ENCODE measurements at places on chromosomes 4 and X.

DNA sequence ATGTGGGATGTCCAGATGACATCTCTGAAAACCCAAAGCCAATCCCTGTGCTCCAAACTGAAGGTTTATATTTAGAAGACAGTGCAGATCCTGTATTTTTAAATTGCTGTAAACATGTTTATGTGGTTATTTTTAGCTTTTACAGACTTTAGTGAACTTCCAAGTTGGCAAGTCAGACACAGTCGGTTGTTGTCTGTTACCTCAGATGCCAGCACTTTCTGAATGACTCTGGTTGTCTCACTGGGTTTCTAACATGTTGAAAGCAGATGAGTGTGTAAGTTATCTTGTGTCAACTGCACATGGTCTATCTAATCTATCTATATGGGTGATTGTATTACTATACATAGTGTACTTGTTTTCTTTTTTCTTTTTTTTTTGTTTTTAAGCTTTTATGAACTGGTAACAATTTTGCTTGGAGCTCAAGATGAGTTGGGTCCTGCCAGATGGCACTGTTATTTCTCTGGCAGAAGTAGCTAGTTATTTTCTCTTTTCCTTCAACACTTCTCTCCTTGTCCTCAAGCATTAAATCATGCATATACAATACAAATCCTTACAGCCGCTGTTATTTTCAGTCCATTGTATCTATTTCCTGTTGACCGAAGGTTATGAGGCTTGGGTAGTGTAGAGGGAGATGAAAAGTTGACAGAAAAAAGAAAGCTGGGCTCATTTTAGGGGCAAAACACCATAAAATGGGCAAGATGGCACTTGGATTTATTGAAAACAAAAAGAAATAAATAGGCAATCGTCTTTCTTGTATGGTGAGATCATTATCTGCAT lies 66.3 kb downstream of the GAB1 start:
- DNase-seq: no peak

- DNase-seq: no peak
Observed at GRCh38 chr4:8540991-8541390, 39.2 kb upstream of the GPR78 start.

- no peak for DNase-seq
Observed at GRCh38 chr4:138775489-138775888, 240.1 kb upstream of the NOCT start.

DNA sequence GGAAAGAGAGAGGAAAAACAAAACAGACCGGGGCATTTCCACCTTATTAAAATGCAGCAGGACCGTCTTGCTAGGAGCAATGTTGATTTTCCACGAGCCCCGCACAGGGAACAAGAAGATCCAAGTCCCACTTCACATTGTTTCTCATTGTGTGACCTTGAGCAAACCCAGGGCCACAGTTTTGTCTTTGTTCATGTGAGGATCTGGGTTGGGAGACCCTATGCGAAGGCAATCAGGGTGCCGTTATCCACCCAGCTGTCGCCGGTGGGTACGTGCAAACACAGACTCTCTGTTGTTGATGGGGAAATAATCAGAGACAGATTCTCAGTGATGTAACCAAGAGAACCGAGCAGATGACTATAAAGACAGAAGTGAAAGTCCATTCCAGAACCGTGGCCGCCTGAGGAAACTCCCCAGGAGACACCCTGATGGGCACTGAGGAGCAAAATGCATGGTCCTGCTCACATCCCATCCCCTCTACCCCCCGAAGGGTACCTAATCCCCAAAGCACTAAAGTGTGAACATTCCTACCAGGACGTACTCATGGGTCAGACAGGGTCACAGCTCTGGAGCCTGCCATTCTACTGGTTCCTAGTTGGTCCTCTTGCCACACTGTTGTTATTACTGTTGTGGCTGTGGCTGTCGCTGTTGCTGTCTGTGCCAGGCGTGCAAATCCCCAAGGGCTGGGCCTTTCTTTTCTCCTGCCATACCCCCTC lies 102.7 kb upstream of the RBPJ start:
- DNase-seq: no peak

- DNase-seq: no peak
Observed at GRCh38 chrX:12076046-12076445, 62.2 kb upstream of the FRMPD4 start.

DNA sequence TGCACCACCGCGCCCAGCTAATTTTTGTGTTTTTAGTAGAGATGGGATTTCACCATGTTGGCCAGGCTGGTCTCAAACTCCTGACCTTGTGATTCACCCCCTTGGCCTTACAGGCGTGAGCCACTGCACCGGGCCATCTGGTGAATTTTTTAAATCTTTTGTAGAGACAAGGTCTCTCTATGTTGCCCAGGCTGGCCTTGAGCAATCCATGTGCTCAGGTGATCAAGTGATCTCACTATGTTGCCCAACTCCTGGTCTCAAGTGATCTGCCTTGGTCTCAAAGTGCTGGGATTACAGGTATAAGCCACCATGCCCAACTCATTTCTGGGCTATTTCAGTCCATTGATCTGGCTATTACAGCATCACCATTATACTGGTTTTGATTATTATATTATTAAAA lies 22.2 kb upstream of the GALNT7 start:
- DNase-seq: no peak

GRCh38 chr4:161172396-161173026 lies 991.3 kb downstream of the FSTL5 start:
- no peak for DNase-seq

DNA sequence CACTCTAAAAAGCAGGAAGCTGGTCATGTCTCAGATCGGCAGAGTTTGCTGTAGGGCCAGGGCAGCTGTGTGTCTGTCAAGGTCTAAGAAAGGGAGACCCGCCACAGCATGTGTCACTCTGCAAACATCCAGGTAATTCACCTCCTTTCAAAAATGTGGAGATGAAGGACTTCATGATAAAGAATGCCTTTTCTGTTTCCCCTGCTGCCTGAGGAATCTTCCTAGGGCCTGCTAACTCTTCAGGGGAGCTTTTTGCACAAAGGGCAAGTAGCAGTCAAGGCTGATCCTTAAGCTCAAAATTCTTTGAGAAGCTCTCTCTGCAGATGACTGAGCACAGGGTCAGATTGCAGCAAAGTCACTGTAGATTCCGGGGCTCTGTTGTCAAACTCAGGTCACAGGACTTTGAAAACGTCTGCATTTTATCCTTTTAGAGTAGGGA lies 21.1 kb downstream of the RASL11B start:
- DNase-seq: no peak

- no peak for DNase-seq
Observed at GRCh38 chr4:15901998-15902397, 36.5 kb downstream of the FGFBP1 start.

DNA sequence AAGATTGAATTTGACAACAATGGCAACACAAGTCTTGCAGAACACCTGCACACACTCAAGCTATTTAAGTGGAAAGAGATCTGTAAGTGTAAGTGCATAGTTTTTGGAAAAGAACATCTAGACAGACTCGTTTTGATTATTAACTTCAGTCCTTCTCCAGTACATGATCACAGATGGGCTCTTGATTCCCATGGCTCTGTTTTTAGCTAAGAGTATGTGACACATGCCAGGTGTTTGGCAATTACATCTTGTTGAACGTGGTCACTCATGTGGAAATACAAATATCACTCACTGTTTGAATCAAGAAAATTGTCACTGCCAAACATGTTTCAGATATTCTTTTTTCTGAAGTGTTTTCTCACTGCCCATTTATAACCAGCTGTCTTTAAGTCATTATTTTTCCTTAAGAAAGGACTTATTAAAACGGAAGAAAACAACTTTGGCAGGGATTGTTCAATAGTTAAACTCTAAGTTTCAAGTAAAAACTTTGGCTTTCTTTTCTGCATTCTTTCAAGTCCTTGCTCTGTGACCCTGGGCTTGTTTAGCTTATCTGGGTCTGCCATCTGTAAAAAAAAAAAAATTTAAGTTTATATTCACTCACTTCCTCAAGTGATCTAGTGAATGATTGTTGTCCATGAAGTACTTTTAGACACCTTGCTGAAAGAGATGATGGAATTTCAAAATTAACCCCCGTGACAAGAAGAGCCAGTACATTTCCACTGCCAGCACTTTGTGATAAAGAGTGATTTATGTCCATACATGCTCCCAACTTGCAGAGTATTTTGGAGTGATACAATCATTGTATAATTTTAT lies 125.4 kb downstream of the ATXN3L start:
- no peak for DNase-seq

DNA sequence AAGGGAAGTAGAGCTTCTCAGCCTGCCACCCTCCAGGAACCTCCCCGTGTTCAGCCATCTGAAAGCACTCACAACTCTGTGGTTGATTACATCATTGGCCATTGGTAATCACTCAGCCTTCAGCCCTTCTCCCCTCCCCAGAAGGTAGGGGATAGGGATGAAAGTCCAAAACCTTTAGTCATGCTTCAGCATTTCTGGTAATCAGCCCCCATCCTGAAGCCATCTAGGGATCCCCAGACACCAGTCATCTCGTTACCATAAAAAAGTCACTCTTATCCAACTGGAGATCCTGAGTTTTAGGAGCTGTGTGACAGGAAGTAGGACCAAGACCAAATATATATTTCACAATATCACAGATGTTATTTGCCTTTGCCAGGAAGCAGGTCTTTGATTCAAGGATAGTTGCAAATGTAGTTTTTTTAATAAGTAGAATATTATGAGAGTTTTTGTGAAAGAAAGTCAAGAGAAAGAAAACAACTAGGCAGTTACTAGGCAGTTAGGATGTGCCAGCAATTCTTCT lies 364.6 kb upstream of the NOCT start:
- no peak for DNase-seq

- no peak for DNase-seq
Observed at GRCh38 chrX:132968296-132968949, 10.0 kb upstream of the HS6ST2 start.

DNA sequence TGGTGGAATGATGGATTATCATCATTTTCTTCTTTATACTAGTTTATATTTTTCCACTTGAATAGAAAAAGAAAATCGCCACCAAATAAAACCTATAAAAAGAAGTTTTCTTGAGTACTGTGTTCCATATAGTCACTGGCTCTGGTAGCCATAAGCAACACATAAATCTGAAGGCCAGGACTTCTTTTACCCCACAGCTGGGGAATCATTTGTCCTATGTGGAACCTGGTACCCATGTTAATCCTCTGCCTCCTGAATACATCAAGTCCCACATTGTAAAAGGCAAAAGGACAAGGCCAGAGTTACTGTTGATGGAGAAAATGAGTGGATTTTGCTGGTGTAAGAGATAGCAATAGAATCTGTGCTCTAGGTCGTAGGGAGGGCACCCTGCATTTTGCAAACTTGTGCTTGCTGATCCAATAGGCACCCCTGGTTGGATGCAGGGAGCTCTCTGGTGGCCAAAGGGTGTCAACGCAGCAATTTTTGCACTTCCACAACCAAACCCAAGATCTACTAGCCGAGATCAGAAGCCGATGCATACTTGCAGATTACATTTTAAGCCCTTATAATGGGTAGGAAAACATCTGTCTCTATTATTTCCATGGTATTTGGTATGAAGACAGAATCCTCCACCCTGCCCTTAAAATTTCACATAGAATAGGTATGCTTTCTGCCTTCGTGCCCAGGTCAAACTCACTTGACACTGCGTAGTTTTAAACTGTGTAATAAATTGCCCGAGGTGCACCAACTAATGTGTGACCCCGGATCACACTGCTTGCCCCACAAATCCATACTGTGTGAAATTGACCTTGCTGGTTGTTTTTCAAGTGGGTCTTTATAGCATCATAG lies 146.2 kb upstream of the SCML1 start:
- DNase-seq: no peak

GRCh38 chrX:130669233-130669632 lies 233.8 kb downstream of the ENOX2 start:
- no peak for DNase-seq

DNA sequence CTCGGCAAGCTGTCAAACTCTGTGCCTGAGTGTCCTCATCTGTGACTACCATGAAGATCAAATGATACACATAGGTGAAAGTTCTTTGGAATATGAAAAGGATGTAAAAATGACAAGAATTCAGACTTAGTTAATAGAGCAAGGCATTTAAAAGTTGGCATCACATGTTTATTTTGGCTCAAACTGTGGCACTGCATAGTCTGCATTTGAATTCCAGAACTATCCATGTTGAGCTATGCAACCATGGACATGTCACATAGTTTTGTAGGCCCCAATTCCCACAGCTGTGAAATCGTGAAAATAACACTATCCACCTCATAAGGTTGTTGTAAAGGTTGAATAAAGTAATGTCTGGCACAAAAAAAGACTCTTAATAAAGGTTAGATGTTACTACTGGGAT lies 33.9 kb downstream of the AFF2 start:
- DNase-seq: no peak

DNA sequence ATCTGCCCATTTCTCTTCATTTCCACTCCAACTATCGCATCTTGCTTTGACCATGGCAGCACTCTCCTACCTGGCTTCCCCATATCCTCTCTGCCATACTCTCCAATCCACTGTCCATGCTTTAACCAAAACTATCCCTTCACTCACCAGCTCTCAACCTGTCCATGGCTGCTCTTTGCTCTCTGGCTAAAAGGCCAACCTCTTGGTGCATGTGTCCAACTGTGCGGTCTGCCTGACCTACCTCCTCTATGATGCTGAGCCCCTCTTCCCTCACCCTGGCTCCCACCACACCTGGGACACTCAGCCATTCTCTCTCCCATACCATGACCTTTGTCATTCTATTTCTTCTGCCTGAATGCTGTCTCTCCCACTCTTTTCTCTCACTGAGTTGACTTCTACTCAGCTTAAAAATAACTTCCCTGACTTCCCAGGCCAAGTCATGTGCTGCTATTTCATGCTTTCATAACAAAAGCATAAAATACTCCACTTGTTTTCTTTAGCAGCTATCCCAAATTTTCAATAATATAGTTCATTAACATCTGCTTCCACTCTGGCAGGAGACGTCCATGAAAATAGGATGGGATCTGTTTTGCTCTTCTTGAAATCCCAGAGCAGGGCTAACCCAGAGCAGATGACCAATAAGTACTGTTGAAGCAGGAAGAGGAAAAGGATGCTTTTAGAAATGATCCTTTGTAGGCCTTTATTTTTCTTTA lies 29.8 kb upstream of the KLF3 start:
- DNase-seq: no peak

DNA sequence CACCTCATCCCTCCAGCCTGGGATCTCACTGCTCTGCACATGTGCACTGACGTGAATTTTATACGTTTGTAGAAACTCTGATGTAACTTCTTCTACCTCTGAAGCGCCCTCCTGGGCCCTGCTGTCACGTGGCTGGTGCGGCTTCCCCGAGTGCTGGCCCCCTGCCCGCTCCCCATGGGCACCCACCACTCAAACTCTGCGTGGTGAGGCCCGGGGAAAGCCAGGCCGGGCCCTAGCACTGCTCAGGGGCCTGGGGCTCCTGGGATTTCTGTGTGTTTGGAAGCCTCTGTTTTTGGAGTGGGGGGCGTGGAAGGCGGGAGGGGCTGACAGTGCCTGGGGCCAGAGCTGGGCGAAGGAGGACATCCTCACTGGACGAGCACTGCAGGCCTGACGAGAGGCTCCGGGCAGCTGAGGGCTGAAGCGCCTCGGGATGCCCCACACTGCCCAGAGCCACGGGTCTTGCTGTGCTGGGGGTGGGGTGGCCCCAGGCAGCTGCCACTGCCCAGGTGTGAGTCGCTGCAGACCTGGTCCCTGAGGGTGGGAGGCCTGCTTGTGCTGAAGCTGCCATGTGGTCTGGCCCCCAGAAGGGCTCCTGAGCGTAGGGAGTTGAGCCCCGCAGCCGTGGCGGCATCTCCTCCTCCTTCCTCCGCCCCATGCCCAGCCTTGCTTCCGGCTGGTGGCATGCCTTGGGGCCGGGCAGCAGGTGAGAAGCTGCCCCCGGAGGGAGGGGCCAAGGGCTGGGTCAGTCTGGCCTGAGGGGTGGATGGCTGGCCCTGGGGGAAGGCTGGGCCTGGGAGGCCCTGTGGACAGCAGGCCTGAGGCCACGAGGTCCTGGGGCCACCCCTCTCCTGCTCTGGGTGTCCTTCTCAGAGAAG lies 7.7 kb downstream of the NAT8L start:
- DNase-seq: no peak
